ENCODE measurements at places on chromosomes 13 and 19.

DNA sequence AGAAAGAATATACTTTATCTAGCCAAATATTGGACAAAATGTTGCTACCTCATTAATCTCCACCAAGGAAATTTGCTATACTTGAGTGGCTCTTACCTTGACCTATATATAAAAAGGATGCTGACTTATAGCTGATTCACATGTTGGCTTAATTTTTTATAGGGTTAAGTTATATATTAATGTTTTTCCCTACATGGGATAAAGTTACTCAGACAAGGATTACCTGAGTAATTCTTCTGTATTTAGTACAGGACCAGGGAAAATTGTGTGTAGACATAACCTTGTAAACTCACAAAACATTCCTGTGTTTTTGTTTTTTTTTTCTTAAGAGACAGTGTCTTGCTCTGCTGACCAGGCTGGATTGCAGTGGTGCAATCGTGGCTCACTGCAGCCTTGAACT, 30.6 kb upstream of the SOHLH2 start:
- no peak for DNase-seq

- no peak for DNase-seq
These were observed 3.6 kb downstream of the CACNG7 start for GRCh38 chr19:53912653-53913052.

DNA sequence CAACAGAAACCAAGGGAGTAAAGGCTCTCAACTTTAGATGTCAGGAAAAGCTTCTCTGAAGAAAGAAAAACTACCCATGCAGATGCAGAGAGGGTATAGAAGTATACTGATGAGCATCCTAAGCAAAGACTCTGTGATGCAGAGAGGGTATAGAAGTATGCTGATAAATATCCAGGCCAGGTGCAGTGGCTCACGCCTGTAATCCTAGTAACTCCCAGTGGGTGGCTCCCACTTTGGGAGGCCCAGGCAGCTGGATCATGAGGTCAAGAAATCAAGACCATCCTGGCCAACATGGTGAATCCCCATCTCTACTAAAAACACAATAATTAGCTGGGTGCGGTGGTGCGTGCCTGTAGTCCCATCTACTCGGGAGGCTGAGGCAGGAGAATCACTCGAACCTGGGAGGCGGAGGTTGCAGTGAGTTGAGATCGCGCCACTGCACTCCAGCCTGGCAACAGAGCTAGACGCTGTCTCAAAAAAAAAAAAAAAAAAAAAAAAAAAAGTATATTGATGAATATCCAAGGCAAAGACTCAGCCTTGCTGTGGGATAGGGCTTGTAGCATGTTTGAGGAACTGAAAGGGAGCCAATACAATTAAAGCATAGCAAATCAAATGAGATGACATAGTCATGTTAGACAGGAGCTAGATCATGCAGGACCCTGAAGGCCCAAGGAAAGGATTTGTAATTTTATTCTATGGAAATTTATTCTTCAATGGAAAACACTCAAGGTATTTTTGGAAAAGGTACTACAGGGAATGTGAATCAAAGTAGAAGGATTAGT, 14.9 kb downstream of the UBL3 start:
- no peak for DNase-seq

DNA sequence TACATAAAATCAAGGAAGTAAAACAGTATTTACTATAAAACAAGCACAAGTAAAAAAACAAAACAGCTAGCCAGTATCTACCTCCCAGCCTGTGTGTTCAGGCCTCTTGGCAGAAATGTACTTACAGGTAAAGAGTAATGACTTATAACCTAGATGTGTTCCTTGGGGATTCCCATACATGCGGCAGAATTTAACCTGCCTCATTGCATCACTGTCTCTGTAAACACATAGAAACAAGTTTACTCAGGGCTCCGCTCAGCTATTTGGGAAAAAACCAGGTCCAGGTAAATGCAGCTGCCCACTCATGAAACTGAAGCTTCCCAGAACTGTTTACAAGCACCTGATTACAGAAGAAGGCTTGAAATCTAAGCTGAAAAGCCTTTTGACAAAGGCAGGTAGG, 50.7 kb upstream of the SERP2 start:
- DNase-seq = no peak

GRCh38 chr13:66835040-66835628, 395.0 kb downstream of the PCDH9 start:
- no peak for DNase-seq

GRCh38 chr19:811506-812048, 10.2 kb downstream of the PLPPR3 start:
- DNase-seq = no peak

- no peak for DNase-seq
These were observed 389.3 kb downstream of the FGF14 start for GRCh38 chr13:102012299-102013293.

DNA sequence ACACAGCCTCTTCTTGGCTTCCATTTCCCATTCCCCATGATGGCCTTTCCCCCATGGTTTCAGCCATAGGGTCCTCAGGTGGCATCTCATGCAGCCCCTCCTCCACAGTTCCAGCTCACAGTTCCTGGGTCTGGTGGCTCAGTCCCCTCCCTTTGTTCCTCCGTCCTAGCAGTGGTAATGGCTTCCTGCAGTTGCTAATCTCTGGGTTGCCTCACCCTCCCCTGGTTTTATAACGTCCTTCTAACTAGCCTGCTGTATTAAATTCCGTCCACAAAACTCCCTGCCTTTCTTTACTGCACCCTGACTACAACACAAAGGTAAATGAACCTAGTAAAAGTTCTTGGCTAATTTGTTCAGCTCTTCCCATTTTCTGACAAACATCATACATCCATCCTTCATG, 30.9 kb downstream of the CCDC70 start:
- no peak for DNase-seq

GRCh38 chr13:29918845-29919244, 68.4 kb upstream of the UBL3 start:
- no peak for DNase-seq

DNA sequence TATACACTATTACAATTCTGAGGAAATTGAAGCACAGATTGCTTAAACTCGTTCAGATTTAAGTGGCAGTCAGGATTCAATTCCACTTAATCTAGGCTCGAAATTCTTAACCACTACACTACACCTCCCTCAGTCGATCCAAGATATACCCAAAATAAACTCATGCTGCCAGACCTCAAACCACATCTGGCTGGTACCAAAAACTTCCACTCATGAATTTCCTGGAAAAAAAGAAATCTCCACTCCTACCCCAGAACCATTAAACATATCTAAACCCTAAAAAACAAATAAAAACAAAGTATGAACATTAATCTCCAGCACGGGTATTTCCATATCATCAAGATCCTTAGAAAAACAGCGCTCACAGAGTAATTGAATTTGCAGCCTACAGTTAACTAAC, 1.1 kb downstream of the ZFP30 start:
- no peak for DNase-seq
